ENCODE measurements at places on chromosomes 2 and 18.

DNA sequence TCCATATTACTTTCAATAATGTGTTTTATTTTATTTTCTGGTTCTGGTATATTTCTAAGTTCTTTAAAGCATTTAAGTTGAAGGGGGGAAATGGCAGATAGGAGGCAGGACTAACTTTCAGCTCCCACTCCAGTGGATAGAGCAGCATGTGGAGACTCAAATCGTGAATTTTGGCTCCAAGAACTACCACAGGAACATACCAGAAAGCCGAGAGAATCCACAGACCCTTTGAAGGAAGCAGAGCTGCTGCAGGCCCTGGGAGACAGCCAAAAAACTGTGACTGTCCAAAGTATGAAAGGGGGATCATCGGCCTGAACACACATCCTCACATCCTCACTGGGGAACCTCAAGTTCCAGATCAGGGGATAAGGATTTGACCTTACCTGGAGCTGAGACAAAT is 207.6 kb upstream of the VWC2L start:
- DNase-seq = no peak

DNA sequence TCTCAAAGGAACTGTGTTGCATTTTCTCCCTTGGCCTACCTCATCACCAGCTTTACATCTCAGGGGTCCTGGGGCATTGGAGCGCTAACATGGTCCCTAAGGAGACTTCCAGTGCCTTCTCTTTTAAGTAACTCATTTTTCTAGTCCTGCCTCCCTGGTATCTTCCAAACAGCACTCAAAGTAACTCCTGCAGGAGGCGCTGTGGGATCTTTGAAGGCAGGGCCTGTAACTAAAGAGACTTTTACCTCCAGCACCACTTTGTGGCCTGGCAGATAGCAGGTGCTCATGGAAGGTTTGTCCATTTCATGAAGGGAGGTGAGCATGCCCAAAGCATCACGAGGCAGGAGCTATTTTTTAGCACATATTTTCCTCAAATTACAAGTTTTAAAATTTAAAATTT is 411.0 kb upstream of the GYPC start:
- peak; percentile 36 for DNase-seq

GRCh38 chr2:85179541-85179940 is 46.3 kb downstream of the TCF7L1 start:
- no peak for DNase-seq

DNA sequence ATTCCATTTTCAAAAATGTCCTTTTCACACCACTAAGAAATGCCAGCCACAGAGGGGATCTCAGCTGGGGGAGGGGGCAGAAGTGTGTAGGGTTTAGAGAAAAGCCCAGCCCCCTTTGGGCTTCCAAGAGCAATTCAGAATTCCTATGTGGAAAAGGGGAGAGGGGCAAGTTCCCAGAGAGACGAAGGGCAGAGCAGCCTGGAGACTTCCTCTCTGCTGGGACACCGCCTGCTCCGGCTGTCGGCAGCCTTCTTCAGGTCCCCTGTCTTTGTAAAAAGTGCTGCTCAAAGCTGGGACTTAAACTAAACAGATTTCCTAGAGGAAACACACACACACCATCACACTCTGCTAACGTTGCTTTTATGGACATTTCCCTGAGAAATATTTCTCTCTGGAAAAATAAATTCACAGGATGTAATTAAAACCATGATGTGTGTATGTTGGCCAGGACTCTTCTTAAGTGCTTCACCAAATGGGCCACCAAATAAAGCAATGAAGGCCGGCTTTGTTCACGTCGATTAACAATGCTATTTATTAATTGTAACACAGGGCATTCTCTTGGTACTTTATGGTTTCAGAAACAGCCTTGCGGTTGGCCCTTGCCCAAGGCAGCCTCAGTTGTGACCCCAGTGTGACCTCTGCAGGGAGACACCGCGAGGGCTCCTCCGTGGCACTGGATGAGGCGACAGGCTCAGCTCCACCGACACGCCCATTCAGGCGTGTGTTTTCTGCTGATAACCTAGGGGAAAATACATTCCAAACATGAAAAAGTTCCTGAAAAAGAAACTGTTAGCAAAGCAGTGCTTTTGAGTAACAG is 5.6 kb upstream of the ASB1 start:
- DNase-seq = no peak

GRCh38 chr2:68716604-68717304 is 17.9 kb upstream of the ARHGAP25 start:
- no peak for DNase-seq

DNA sequence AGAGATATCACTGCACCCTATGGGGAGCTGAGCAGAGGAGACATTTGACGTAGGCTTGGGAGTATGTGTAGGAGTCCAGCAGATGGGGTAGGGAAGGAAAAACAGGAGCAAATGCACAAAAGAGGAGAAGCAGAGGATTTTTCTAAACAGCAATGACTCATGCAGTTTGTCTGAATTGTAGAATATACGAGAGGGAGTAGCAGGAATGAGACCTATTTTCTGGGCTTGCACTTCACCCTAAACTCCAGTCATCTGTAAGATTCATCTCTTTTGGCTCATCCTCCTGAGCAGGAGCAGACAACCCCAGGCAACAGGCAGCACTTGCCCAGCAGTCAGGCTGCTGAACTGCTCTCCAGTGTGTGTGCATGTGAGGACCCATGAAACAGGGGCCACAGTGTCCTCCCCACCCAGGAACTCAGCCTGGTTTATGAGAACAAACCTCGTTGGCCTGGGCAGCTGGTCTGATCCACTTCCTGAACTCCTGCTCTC is 100.2 kb upstream of the CDC42EP3 start:
- DNase-seq = no peak

DNA sequence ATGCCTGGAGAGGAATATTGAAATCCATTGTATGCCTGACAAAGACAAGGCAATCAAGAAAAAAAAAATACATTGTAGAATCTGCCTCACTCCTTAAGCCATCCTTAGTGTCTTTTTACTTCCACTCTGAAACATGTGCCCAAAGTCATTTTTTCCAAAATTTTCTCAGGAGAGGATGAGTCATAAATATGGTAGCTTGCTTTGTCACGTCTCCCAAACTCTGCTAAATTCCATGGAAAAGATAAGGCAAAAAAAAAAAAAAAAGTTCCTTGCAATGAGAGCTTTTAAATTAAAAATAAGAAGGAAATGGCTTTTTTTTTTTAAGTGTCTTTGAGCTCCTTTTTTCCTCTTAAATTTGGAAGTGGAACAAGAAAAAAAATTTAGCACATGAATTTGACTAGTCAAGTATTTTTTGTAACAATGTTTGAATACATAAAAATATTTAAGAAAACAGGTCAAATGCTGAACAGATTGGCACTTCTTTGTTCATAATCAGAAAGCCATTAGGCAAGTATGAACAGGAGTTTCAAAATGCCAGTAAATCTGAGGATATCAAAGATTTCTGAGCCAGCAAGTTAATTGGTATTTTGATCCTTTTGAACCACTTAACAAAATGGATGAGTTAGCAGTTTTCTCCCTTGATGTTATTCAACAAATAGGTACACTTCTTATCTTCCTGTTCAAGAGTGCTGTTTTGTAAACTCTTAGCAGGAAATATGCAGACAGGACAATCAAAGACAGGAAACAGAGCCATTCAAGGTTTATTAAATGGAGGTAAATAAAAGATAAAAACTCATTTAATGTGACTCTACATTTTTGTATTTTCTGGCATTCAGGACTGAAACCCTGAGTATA is 247.3 kb upstream of the SP5 start:
- no peak for DNase-seq

GRCh38 chr2:160269365-160269764 is 69.3 kb upstream of the ITGB6 start:
- no peak for DNase-seq

DNA sequence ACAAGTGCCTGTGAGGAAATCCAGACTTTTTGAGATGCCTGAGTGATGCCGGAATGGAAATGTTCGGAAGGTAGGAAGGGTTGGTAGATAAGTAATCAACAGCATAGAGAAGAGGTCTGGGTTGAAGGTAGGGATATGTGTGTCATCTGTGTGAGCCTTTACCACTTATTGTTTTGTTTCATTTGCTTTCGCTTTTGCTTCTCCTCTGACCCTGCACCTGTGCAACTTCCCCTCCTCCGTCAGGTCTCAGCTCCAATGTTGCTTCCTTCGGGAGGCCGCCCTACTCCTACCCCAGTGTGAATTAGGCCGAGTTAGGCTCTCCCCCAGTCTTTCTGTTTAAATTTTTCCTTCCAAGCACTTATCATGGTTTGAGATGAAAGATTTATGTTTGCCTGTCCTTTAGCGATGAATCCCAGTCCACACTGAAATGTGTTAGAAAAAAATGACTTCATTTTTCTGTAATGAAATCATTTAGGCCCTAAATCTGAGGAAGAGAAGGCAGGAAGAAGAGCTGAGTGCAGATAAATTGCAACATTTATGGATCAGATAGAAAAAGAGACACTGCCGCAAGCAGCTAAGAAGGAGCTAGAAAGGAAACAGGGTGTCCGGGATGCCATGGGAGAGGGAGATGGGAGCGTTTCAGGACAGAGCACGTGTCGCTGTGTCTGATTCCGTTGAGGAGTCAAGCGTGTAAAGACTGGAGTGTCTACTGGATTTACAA is 139.6 kb upstream of the PELI1 start:
- DNase-seq = no peak

DNA sequence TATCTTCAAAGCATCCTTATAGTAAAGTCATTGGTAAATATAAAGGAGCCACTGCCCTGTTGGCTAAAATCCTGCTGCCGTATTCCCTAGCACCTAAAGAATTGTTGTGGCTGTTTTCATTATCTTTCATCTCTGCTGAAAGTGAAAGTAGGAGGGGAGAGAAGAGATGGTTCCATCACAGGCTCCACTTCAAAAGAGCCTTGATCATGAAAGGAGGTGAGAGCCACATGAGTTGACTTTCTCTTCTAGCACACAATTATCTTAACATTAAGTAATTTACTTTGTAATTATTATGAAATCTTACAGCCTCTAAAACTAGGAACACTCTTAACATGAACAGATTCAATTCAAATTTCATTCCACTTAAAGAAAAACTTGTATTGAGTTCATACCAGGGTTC is 1050.9 kb upstream of the LRRTM1 start:
- DNase-seq = no peak

- DNase-seq = no peak
Observed at GRCh38 chr2:15768142-15768541, 172.2 kb upstream of the MYCN start.

GRCh38 chr18:8794156-8794933 is 89.0 kb downstream of the MTCL1 start:
- DNase-seq = no peak

DNA sequence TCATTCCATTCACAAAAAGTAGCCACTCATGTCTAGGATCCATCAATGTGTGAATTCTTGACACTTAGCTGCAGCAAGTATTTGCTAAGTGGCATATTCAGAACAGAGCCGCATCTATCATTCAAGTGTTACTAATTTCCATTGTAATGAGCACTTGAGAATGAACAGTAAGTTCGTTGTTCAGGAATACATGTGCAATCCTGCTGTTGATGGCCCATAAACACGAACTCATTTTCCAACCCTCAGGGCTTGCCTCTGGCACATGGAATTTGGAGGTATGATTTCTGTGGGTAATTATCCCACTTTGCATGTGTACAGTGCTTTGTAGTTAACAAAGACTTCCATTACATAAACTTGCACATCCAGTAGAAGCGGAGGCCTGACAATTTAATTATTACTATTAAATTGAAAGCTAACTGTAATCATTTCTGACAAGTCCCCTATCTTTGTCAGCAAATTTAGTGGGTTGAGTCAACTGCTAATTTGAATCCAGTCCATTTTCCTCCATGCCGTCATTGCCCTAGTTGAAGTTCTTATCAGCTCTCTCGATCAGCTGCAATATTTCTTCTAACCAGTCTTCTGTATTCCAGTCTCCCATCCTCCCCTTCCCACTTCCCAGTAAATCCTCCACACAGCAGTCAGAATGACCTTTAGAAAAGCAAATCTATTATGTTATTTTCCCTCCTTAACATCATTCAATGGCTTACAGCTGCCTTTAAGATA is 116.0 kb upstream of the AQP4 start:
- DNase-seq = no peak

DNA sequence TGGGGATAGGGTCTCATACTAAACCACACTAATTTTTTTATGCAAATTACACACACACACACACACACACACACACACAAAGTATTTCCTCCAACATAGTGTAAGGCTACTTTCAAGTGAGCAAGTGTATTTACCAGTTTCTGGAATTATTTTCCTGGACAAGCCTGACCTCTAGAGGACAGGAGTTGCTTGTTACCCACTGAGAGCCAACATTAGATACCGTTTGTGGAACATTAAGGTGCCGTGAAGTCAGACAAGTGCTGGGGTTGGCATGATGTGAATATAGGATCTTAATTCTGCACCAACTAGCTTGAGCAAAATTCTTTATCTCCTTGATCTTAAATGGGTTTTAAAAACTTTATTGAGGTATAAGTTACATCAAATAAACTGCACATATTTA is 39.3 kb upstream of the SERPINB2 start:
- no peak for DNase-seq

DNA sequence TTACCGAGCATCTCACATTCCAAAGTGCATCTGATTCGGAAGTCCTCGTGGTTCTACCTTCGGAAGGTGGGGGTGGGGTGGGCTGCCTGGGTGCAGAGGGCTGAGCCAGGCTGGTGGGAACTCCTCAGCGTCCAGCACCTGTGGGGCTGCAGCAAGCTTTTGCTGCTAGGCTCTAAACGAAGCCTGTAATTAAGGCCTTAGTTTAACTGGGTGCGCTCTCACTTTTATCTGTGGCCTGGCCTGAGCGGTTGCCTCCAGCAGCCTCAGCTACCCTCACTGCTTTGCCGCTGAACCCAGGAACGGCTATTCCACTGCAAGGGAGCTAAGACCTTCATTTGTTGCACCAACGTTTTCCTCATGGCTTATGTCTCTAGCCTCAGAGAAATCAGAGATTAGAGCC is 48.4 kb downstream of the TMEM17 start:
- no peak for DNase-seq

DNA sequence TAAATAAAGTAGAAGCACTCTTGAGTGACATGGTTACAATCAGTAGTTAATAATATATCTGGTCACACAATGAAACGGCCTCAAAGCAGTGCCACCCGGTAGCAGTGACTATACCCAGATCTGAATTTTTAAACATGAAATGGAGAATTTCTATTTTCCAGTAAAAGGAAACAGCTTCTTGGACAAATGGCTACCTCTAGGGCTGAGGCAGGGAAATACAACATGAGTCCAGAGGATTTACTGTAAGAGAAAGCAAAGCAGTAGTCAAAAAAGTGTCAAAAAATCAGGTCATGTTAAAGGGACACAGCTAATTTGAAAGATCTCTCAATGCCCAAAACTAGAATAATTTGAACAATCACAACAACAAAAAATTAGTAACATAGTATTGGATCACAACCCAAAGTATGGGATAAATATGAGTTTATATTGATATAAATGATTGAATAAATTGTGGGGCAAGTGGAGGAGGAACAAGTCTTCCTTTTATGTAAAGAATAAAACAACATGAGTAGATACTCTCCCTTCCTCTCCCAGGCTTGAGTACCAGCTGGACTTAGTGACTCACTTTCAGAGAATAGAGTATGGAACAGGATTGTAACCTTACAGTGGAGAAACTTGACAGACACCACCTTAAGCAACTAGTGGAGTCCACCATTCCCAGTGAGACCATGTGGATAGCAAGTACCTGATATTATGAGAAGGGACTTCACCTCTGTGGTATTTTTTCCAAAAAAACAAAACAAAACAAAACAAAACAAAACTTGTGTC is 180.8 kb downstream of the MBD2 start:
- no peak for DNase-seq

All from heart left ventricle (tissue), 16 donors.